ENCODE measurements at places on chromosomes 6 and 20. TPM values are rescaled to one million over a fixed set of nuclear protein-coding genes. Genes with fewer than 3 reads are reported as not detected.
A peak's percentile ranks its signal among the peaks of the same experiment; 100 is the strongest.

DNA sequence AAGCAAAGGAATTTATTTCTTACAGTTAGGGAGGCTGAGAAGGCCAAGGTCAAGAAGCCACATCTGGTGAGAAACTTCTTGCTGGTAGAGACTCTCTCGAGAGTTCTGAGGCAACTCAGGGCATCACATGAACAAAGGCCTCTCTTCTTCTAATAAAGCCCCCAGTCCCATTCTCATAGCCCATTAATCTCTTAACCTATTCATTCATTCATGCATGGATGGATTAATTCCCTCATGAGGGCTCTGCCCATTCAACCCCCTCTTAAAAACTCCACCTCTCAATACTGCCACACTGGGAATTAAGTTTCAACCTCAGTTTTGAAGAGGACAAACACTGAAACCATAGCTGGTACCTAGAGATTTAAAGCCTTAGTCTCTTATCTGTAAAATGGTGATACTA, 217.9 kb upstream of the SPTLC3 start:
- no peak overlapping the region for H3K4me3 ChIP-seq
- no peak overlapping the region for H3K27ac ChIP-seq
- no peaks in the 10 kb centered on the region for H3K36me3 ChIP-seq
- no peaks in the 10 kb centered on the region for H3K4me1 ChIP-seq
- no peak for DNase-seq

The SPTLC3 gene
- 3.5 TPM for total RNA-seq

DNA sequence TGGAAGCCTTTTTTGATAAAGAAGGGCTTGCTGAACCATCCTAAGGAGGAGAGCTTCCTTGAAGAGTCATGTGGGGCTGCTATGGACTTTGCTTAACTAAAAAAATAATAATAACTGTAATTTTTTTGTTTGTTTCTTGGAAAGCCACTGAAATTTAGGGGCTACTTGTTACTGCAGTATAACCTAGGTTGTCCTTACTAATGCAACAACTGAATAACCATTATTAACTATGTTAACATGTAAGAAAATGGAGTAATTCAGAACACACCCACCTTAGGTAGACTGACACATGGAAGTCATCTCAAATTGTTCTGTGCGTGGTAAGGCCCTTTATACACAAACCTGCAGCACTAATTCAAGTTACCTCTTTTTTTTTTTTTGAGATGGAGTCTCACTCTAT, 90.9 kb upstream of the SOX4 start:
- H3K27ac ChIP-seq, result no peak overlapping the region
- H3K36me3 ChIP-seq, result no peaks in the 10 kb centered on the region
- no peak for DNase-seq
- no peak overlapping the region for H3K4me3 ChIP-seq

DNA sequence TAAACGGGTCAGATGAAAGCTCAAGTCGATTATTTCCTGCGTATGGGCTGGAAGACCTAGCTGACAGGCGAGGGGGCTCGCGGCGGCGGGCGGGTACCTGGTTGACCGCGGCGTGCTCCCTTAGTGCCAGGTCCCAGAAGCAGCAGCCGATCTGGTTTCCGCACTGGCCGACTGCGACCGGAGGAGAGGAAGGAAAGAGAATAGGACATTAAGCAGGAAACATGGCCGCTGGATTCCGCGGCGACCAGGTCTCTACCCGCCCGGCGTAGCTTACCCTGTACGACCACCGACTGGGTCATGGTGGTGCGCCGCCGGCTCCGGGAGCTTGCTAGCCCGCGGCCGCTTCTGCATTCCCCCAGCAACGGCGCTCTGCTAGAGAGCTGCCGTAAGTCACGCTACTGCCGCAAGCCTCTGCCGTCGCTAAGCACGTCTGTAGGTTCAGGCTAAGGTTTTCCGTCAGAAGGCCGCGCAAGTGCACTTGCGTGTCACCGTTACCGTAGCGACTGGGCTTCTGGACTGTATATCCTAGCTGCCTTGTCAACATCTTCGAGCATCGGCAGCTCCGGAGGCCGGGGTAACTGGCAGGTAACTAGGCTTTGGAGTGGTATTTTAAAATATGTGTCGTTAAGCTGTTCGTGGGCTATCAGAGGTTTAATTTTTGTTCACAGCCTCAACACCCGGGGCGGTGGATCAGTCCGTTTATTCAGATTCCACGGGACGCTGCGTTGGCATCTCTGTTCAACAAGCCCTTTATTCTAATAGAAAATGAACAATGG, at the start of the genes FAM229B and TUBE1:
TSS of gene FAM229B (plus strand) at position 456 of the 776 bp plus-strand sequence. CDS start 11,693 bp downstream, outside the sequence.
TSS of gene TUBE1 (minus strand) at position 347 of the 776 bp plus-strand sequence. CDS start at position 299, 48 bp downstream.
- peak; percentile 99 for DNase-seq
- H3K4me1 ChIP-seq, result no peaks in the 10 kb centered on the region
- H3K36me3 ChIP-seq, result peaks cover 5% of the 10 kb centered on the region
- H3K27ac ChIP-seq, result peak within 1 kb of the TSS; percentile 96
- H3K27me3 ChIP-seq, result no peaks in the 10 kb centered on the region

The FAXC gene
- 1.2 TPM for total RNA-seq

The FRK gene
- total RNA-seq, result 0.40 TPM

- H3K4me1 ChIP-seq, result no peaks in the 10 kb centered on the region
- no peaks in the 10 kb centered on the region for H3K36me3 ChIP-seq
- H3K4me3 ChIP-seq, result no peak overlapping the region
- no peaks in the 10 kb centered on the region for H3K27me3 ChIP-seq
These were observed 6.3 kb upstream of the AHI1 start for GRCh38 chr6:135503703-135504475.

DNA sequence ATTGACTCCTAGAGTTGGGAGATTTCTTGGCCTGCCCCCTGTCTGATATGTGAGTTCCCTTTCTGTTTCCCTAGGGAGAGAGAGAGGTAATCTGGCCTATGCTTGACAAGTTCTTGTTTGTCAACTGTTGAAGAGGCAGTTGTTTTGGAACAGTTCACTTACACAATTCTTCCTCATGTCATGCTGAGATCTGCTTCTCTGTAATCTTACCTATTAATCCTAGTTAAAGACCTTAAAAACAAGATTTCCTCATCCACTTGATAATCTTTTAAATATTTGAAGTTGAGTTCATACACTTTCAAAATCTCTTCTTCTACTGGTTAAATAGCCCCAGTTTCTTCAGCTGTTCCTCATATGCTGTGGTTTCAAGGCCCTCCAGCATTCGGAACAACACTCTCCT, 89.9 kb downstream of the FIG4 start:
- H3K27me3 ChIP-seq, result no peaks in the 10 kb centered on the region
- H3K4me1 ChIP-seq, result no peaks in the 10 kb centered on the region
- no peak overlapping the region for H3K4me3 ChIP-seq
- no peaks in the 10 kb centered on the region for H3K36me3 ChIP-seq

The RHAG gene
- total RNA-seq, result 0.35 TPM

All from muscle of leg (tissue), 16 donors.